ENCODE measurements at places on chromosomes 5 and 9. TPM values are rescaled to one million over a fixed set of nuclear protein-coding genes. Genes with fewer than 3 reads are reported as not detected.

GRCh38 chr5:178116143-178116885 is 3.0 kb downstream of the N4BP3 start:
- H3K27me3 ChIP-seq, result no peaks in the 10 kb centered on the region
- peak; percentile 90 for DNase-seq
- peaks cover 64% of the 10 kb centered on the region for H3K4me1 ChIP-seq
- H3K4me3 ChIP-seq, result peak overlapping the region; percentile 86
- no peaks in the 10 kb centered on the region for H3K36me3 ChIP-seq
- H3K27ac ChIP-seq, result peak overlapping the region; percentile 98

- H3K4me3 ChIP-seq, result no peak overlapping the region
- H3K27me3 ChIP-seq, result no peaks in the 10 kb centered on the region
- H3K36me3 ChIP-seq, result peaks cover 27% of the 10 kb centered on the region
- H3K4me1 ChIP-seq, result peaks cover 13% of the 10 kb centered on the region
These were observed 226.1 kb downstream of the NR3C1 start for GRCh38 chr5:143177263-143177983.

Gene CSF1R
- total RNA-seq, result 1.5 TPM

Gene FRMPD1
- total RNA-seq, result not detected

GRCh38 chr9:75889977-75890471 is 449 bp upstream of the PCSK5 start:
- H3K36me3 ChIP-seq, result no peaks in the 10 kb centered on the region
- no peak for DNase-seq
- peak overlapping the region; percentile 96 for H3K27ac ChIP-seq
- H3K4me1 ChIP-seq, result peaks cover 61% of the 10 kb centered on the region

Gene NRARP
- 2.4 TPM for total RNA-seq

Gene GABRA6
- total RNA-seq, result not detected

Gene TRAF1
- total RNA-seq, result 126 TPM

DNA sequence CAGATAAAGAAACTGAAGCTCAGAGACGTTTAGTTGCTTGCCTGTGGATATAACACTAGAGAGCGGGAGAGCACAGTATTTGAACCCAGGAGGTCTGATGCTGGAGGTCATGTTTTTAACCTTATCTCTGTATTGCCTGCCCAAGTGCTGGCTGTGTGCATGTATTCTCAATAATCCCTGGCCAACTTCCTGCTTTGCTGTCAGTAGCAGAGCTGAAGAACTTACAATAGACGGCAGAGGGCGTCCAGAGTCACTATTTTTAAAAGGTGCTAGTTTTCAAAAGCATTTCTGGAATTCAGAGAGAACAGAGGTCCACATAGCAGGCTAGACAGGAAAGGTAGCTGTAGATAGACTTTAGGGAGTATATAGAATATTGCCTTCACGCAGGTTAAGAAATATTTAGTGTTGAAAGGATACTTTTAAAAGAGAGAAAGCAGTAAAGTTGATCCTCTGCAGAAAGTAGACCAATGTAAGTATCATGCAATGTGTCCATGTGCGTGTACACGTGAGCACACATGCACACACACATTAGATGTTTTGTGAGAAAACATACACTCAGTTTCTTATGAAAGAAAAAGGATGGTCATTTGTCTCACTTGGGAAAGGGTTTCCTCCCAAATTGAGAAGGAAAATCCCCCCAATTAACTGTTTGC is 46.3 kb downstream of the PTCD2 start:
- H3K36me3 ChIP-seq, result peaks cover 30% of the 10 kb centered on the region
- no peaks in the 10 kb centered on the region for H3K27me3 ChIP-seq
- H3K27ac ChIP-seq, result no peak overlapping the region
- H3K4me1 ChIP-seq, result no peaks in the 10 kb centered on the region
- H3K4me3 ChIP-seq, result no peak overlapping the region
- peak; percentile 8 for DNase-seq

Gene HINT2
- total RNA-seq, result 27.9 TPM

DNA sequence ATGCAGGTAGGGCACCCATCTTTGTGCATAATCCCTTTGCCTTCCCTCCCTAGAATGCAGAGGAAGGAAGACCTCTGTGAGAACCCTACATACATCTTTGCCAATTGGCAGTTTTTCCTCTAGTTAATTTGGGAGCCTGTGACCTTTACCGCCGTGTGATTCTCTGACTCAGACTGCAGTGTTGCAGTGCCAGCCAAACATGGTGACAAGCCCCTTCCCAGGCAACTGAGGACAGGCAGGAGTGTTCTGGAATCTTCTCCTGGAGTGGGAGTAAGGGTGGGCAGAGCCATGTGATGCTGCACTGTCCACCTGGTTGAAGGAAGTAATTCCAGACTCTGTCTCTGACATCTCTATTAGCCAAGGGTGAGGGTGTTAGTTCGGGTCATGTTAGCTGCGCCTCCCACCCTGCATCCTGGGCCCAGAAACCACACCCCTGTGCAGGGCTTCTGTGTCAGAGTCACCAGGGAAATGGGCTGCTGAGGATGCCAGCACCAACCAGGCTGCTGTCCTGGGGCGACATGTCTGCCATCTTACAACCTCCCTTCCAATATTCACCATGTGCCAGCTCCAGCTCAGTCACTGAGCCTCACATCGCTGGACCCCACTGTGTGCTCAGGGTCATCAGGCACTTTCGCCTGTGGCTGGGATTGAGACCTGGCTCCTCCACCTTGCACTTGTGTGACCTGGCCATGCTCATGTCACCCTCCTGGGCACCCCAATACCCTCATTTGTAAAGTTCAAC is 21.8 kb downstream of the KCNIP1 start:
- H3K27ac ChIP-seq, result no peak overlapping the region
- no peaks in the 10 kb centered on the region for H3K36me3 ChIP-seq
- no peaks in the 10 kb centered on the region for H3K4me1 ChIP-seq
- no peak overlapping the region for H3K4me3 ChIP-seq

Measured in naive thymus-derived CD8-positive, alpha-beta T cell (primary cell).